Foreskin keratinocyte (primary cell): ENCODE measurements at places on chromosomes 6 and 20. TPM values are rescaled to one million over a fixed set of nuclear protein-coding genes. Genes with fewer than 3 reads are reported as not detected.
A peak's percentile ranks its signal among the peaks of the same experiment; 100 is the strongest.

GRCh38 chr6:51285876-51286275 is 467.2 kb downstream of the TFAP2B start:
- DNase-seq, result no peak

DNA sequence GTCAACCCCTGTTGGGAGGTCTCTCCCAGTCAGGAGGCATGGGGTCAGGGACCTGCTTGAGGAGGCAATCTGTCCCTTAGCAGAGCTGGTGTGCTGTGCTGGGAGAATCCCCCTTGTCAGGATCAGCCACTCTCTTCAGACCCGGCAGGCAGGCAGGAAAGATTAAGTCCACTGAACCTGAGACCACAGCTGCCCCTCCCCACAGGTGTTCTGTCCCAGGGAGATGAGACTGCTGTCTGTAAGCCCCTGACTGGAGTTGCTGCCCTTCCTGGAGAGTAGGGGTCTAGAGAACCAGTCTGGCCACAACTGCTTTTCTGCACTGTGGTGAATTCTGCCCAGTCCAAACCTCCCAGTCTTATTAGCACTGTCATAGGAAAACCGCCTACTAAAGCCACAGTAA is 677.8 kb upstream of the POU3F2 start:
- DNase-seq, result no peak

GRCh38 chr6:116066789-116067188 is 6.1 kb upstream of the FRK start:
- DNase-seq, result no peak

DNA sequence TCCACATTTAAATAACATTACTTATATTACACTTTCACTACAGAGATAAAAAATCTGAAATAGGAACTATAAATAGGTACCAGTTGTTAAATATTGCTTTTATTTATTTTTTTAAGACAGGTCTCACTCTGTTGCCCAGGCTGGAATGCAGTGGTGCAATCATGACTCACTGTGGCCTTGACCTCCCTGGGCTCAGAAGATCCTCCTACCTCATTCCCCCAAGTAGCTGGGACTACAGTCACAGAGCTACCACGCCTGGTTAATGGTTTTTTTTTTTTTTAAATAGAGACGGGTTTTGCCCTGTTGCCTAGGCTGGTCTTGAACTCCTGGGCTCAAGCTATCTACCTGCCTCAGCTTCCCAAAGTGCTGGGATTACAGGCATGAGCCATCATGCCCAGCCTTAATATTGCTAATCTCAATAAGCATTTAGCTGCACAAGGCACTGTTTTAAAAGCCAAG is 17.3 kb downstream of the EEF1E1 start:
- peak; percentile 75 for DNase-seq

DNA sequence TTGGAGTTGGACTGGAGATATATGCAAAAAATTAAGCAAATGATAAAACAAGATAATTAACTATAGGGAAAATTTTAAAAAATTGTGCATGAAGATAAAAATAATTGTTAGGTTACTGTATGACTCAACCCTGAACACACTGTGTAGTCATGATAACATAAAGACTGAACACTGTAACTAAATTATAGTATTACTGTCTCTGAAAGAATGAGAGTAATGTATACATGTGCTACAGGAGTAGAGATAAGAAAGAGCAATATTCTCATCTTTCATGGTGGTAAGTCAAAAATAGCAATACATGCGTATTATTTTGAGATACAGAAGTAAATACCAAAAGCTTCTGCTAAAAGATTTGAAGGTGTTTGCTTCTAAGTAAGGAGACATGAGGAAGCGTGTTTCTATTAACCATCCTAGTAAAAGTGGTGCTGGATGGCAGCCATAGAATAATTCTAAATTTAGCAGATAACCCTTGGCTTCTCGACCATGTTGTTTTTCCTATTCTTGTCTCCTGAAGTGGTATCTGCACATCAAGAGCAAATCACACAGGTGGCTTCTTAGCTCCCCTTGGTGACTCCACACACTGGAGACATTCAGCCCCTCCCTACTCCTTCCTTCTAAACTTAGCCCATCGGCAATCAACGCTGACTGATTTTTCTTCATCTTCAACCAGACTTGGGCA is 390.6 kb upstream of the PLCB4 start:
- no peak for DNase-seq

DNA sequence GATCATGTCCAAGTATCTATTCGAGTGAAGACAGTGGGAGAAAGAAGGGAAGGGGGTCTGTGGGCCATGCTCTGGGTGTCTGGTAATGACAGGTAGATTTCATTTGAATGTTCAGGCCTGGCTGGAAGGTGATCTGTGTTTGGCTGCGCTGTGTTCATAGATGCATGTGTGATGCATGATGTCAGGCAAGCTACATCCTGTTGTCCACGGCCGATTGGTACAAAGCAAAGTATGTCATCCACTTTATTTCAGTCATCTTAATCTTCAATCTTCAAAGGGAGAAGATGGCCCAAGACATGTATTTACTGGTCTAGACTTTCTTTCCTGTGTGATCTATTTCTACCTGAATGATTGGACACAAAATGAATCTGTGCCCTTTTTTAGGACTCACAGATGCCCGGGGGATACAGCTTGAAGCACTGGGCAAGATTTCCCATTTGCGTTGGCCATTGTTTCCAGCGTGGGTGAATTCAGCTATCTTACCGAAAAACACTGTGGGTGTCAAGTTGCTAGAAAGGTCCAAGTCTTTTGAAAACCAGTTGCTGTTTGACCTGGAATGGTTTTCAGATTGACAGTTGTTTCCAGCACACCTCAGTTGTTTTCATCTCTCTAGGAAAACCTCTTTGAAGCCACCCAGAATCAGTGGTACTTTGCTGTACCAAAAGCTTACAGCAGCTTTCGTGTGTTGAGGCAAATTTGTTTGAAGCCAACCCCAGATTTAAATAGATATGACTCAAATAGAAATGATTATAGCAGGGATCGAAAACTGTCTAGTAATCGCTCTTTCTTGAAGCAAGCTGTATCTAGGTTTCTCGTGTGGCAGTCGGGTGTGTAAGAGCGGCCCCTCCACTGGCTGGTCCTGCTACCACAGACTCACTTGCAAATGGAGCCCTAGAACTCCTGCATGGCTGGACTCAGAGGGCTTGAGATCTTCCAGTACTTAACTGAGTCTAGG is 27.2 kb downstream of the DUSP22 start:
- DNase-seq, result no peak

- peak; percentile 5 for DNase-seq
Measured at GRCh38 chr6:117906507-117906957, 532 bp upstream of the SLC35F1 start.

GRCh38 chr6:12034349-12034748 is 22.2 kb downstream of the HIVEP1 start:
- no peak for DNase-seq

DNA sequence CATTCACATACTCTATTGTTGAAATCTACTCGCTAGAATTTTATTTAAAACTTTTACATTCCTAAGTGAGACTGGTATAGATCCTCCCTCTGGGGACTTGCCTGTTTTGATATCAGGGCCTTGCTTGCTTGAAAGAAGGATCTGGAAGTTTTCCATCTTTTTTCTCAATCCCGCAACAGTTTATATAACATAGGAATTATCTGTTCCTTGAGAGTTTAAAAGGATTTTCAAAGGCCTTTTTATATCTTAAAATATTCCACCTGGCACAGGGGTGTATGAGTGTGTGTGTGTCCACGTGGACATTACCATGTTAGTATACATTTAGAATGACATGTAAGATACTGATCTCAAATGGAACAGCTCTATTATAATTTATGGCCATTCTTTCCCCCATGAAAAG is 96.3 kb downstream of the TRERF1 start:
- no peak for DNase-seq

DNA sequence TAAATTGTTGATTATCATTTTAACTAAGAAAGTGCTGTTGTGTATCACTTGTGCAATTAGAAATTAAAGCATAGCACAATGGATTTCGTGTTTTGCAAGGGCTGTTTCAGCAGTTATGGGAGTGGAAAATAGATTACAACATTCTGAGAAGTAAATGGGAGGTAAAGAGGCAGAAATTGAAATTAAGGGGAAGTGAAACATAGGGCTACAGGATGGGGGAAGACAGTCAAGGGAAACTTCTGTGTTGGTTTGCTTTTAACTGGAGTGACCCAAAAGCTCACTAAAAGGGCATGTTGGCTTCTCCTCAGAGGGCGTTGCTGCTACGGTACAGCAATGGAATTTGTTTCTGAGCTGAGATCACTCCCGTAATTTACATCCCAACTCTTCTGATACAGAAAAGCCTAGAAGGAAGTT is 147.5 kb downstream of the BCAS1 start:
- DNase-seq, result peak; percentile 64

DNA sequence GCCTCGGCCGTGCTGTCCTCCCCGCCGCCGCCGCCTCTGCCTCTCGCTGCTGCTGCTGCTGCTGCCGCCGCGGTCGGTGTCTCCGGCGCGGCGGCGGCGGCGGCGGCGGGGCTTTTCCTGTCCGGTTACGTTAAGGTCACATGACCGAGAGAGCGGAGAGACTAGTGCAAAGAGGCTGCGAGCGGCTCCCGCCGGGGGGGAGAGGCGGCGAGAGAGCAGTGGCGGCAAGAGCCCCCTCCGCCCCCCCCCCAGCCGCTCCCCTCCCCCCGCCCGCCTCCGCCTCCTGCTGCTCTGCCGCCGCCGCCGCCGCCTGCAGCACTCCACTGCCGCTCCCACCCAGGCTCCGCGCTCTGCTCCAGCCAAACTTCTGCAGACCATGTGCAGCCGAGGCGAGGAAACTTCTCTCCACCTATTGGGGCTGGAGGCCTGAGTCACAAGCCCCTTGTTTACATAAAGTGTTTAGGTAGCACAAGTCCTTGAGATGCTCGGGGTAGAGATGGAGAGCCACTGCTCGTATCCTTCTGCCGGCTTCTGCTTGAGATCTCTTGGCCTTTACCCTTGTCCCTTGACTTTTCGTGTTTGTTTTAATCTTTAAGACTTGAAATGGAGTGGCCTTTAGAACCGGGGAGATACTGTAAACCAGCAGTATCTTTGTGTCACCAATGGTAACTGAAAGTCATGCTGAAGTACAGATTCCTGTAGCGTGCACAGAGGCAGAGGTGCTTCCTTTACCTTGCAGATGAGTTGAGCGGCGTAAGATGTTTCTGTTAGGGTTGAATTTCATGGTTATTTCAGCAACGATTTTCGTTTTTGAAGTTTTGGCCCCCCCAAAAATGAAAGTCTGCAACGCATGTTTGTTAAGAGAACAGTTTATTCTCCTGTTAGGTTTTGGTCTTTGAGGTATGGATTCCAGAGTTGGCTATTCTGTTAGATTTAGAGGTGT is at the start of gene ZBTB2:
TSS of gene ZBTB2 (minus strand) at position 89 of the 943 bp plus-strand sequence. CDS start 17,922 bp downstream, outside the sequence.
- peak; percentile 52 for DNase-seq

GRCh38 chr20:17843246-17844132 is 125.1 kb downstream of the SNX5 start:
- peak; percentile 15 for DNase-seq

GRCh38 chr20:51811042-51811355 is 8.7 kb upstream of the SALL4 start:
- peak; percentile 36 for DNase-seq

DNA sequence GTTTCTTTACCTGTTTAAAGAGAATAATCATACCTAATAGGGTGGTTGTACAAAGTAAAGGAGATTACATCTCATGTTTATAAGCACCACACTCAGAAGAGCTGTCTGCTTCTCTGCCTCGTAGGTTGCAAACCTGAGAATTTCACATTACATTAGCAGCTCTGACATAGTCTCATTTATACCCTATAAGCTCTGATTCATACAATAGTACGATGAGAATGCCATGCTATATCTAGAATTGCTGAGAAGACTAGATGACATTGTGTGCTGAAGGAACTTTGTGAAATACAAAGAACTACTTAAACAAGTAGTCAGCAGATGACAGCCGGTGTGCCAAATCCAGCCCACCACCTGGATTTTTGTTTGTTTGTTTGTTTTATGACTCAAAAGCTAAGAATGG is 121.2 kb downstream of the ADAT2 start:
- peak; percentile 87 for DNase-seq

DNA sequence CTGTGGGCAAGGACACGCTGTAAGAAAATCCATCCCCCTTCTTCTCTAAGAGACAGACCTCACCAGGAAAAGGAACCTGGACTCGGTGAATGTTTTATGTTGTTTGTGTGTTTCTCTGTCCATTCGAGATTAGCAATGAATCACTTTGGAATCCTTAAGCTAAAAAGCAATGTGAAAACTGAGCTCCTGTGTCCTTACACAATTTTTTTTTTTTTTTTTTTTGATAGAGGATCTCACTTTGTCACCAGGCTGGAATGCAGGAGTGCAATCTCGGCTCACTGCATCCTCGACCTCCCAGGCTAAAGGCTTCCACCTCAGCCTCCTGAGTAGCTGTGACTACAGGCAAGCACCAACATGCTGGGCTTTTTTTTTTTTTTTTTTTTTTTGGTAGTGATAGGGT is 32.1 kb downstream of the BFSP1 start:
- peak; percentile 87 for DNase-seq

DNA sequence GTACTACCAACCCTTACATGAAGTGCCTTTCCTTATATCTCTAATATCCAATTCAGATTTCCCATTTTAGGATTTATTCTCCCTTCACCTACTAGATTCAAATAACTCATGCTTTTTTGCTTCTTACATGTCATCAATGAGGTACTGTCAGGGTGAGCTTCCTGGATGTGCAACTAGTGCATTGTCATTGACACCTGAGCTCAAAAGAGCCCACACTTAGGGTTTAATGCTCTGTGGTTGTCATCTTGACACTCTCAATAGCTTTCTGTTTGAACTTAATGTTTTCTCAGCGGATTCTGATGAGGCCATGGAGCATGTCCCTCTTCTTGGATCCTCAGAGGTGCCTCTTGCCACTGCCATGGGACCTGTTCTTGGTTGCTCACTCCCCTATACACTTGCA is 1033.3 kb upstream of the EYS start:
- DNase-seq, result no peak

DNA sequence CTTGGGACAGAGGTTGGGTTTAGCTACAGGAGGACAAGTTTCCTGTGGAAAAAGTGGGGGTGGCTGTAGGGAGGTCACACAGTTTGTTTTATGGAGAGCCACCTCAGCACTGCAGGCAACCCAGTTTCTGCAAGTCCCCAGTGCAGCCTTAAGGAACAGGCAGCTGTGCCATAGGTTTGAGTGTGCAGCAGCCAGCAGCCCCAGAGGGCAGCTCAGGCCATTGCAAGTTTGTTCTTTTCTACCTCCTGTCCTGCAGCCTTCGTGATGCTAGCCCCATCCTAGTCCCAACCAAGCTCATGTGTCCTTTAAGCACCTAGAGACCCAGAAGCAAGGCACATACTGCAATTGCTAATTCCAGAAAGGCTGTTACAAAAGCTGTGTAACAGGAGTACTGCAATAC is 58.8 kb downstream of the ZBTB9 start:
- no peak for DNase-seq

The PDRG1 gene
- 7.6 and 8.8 TPM in 2 replicates for total RNA-seq

The SLC17A2 gene
- not detected in 2 replicates for total RNA-seq

The MYBL2 gene
- 46.7 and 66.7 TPM in 2 replicates for total RNA-seq

The KCNK5 gene
- total RNA-seq, result 0.04 TPM in 1 of 2 replicates, not detected in the other

The MEA1 gene
- 119 and 120 TPM in 2 replicates for total RNA-seq

The MPIG6B gene
- total RNA-seq, result not detected in 2 replicates

The HLA-DQA2 gene
- not detected in 2 replicates for total RNA-seq

The SAMD3 gene
- total RNA-seq, result 1.6 and 7.1 TPM in 2 replicates

The CDSN gene
- total RNA-seq, result 0.88 and 1.3 TPM in 2 replicates

The SLCO4A1 gene
- 2.3 and 2.4 TPM in 2 replicates for total RNA-seq

The TRIM40 gene
- not detected in 2 replicates for total RNA-seq
